SJCRH30 (cell line): ENCODE measurements at places on chromosomes 6 and 20. TPM values are rescaled to one million over a fixed set of nuclear protein-coding genes. Genes with fewer than 3 reads are reported as not detected.
A peak's percentile ranks its signal among the peaks of the same experiment; 100 is the strongest.

ZC3H12D gene
- not detected in 2 replicates for total RNA-seq

LRRC73 gene
- 0.14 TPM in 1 of 2 replicates, not detected in the other for total RNA-seq

MAFB gene
- total RNA-seq: not detected in 2 replicates

SMOC2 gene
- not detected in 2 replicates for total RNA-seq

LGSN gene
- not detected in 2 replicates for total RNA-seq

PTCHD4 gene
- total RNA-seq: 0.28 and 0.38 TPM in 2 replicates

PSMB1 gene
- 410 and 446 TPM in 2 replicates for total RNA-seq

EYS gene
- total RNA-seq: not detected in 2 replicates

ABHD16B gene
- total RNA-seq: not detected in 2 replicates

OPN5 gene
- total RNA-seq: not detected in 2 replicates

GPR63 gene
- total RNA-seq: 8.7 and 9.8 TPM in 2 replicates

SLC4A11 gene
- 12.1 and 16.4 TPM in 2 replicates for total RNA-seq

CABLES2 gene
- 12.9 and 13.0 TPM in 2 replicates for total RNA-seq

SRSF12 gene
- total RNA-seq: 8.3 and 10.0 TPM in 2 replicates

CLPSL1 gene
- not detected in 2 replicates for total RNA-seq

HLA-DMA gene
- 0.14 and 0.51 TPM in 2 replicates for total RNA-seq

MMP24 gene
- not detected in 2 replicates for total RNA-seq

GRCh38 chr6:41967312-41968287, 26.0 kb upstream of the CCND3 start:
- H3K27me3 ChIP-seq: no peaks in the 10 kb centered on the region
- H3K36me3 ChIP-seq: no peaks in the 10 kb centered on the region
- peak overlapping the region; percentile 37 for H3K27ac ChIP-seq
- H3K4me3 ChIP-seq: no peak overlapping the region
- DNase-seq: no peak

GRCh38 chr6:25280344-25281074, 1.3 kb downstream of the CARMIL1 start:
- no peaks in the 10 kb centered on the region for H3K4me1 ChIP-seq
- DNase-seq: no peak
- no peaks in the 10 kb centered on the region for H3K27me3 ChIP-seq
- no peaks in the 10 kb centered on the region for H3K36me3 ChIP-seq
- no peak overlapping the region for H3K27ac ChIP-seq
- no peak overlapping the region for H3K4me3 ChIP-seq

GRCh38 chr20:57393321-57394120, 2.3 kb downstream of the RBM38 start:
- H3K4me1 ChIP-seq: peaks cover 57% of the 10 kb centered on the region
- peaks cover 46% of the 10 kb centered on the region for H3K36me3 ChIP-seq
- no peaks in the 10 kb centered on the region for H3K27me3 ChIP-seq
- peak; percentile 51 for DNase-seq
- peak overlapping the region; percentile 48 for H3K27ac ChIP-seq

GRCh38 chr20:46963196-46963529, 68.5 kb downstream of the EYA2 start:
- peak; percentile 97 for DNase-seq
- H3K27ac ChIP-seq: peak overlapping the region; percentile 50
- no peaks in the 10 kb centered on the region; the same call in 1 of the 2 replicates for H3K36me3 ChIP-seq
- H3K27me3 ChIP-seq: no peaks in the 10 kb centered on the region

DNA sequence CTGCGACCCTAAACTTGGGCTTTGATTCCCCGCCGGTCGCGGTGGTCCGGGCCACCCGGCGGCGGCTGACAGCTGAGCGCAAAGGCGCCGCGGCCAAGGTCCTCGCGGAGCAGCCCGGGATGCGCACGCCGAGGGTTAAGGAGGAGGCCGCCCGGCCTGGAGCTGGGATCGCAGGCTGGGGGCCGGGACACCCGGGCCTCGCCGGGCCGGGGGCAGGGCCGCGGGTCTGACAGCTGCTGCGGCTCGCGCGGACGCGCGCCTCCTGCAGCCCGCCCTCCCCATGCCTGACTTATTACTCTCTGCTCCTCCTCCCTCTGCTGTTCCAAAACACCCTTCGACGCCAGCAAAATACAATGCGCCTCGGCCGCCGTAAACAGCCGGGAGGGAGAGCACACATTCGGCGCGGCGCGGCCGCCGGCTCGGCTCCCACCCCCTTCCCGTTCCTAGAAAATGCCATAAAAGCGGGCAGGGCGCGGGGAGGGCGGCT, 746 bp downstream of the BACH2 start:
- H3K4me1 ChIP-seq: no peaks in the 10 kb centered on the region
- peak; percentile 80 for DNase-seq
- no peaks in the 10 kb centered on the region for H3K27me3 ChIP-seq
- peak overlapping the region; percentile 45 for H3K27ac ChIP-seq
- H3K36me3 ChIP-seq: no peaks in the 10 kb centered on the region

DNA sequence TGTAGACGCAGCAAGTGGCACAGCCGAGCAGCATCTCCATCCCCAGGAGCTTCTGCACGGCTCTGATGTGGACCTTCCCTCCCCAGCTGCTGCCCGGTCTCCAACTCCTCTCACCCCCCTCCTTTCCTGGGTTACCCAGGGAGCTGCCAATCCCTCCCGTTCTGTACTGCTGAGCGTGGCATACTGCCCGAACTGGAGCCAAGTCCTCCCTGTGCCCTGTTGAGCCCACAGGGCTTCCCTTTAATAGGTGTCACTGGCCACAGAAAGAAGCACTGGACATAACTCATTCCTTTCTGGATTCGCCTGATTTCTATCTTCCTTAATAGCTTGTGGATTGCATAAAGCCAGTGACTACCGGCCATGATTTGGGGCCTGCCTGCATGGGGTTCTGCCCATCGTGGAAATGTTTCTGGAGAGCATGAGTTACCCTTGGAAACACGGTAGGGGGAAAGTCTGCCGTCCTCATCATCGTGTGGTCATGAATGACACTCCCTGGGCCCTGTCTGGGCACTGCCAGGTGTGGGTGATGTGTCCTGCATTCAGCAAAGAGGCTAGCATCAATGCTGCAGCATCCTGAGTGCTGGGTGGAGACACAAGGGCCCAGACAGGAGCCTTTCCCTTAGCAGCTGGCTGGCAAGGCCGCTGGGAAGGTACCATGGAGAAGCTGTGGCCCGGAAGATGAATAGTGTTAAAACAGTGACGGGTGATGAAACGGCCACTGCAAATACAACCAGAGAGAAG, 189.7 kb downstream of the SYNDIG1 start:
- no peak overlapping the region for H3K4me3 ChIP-seq
- H3K36me3 ChIP-seq: no peaks in the 10 kb centered on the region
- no peak overlapping the region for H3K27ac ChIP-seq
- H3K27me3 ChIP-seq: no peaks in the 10 kb centered on the region

- no peaks in the 10 kb centered on the region for H3K36me3 ChIP-seq
- no peaks in the 10 kb centered on the region for H3K4me1 ChIP-seq
- H3K4me3 ChIP-seq: no peak overlapping the region
Measured at GRCh38 chr6:63793465-63794137, 158.0 kb downstream of the PHF3 start.

- H3K4me3 ChIP-seq: no peak overlapping the region
Measured at GRCh38 chr6:15776458-15776980, 113.7 kb upstream of the DTNBP1 start.

- H3K4me3 ChIP-seq: no peak overlapping the region
- no peak overlapping the region for H3K27ac ChIP-seq
- H3K27me3 ChIP-seq: no peaks in the 10 kb centered on the region
- no peak for DNase-seq
- no peaks in the 10 kb centered on the region for H3K4me1 ChIP-seq
Measured at GRCh38 chr6:10884245-10884972, 2.4 kb upstream of the SYCP2L start.

DNA sequence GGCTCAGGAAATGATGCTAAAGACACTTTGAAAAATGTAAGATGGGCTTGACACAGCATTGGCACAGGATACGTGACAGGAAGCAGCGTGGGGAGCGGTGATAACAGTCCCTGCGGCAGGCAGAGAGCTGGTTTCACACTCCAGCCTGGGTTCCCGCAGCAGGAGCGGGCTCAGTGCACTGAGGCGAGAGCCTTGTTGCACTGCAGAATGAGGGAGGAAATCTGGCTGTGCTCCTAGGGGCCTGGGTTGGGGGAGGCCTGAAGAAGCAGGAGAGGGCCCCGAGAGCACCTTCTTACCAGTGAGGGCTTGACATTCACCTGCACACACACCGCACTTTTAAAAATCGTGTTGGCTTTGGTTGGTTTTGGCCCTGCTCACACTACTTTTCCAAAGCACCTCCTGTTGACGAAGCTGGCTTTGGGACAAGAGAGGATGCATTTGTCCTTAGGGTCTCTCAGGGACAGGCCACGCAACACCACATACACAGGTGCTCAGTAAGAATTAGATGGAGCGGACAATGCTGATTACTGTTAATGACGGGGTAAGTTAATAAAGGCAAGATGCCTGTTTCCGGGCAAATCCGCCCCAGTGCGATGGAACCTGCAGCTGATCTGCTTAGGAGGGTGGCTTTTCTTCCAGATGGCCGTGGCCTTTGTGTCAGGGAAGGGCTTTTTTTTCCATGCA, 49.4 kb upstream of the ARMC2 start:
- no peaks in the 10 kb centered on the region for H3K36me3 ChIP-seq
- H3K4me3 ChIP-seq: no peak overlapping the region
- H3K4me1 ChIP-seq: peaks cover 16% of the 10 kb centered on the region
- no peak overlapping the region for H3K27ac ChIP-seq

GRCh38 chr6:18596531-18596835, 209.3 kb downstream of the RNF144B start:
- H3K27me3 ChIP-seq: no peaks in the 10 kb centered on the region
- peaks cover 3% of the 10 kb centered on the region for H3K4me1 ChIP-seq
- H3K4me3 ChIP-seq: no peak overlapping the region
- no peak for DNase-seq

DNA sequence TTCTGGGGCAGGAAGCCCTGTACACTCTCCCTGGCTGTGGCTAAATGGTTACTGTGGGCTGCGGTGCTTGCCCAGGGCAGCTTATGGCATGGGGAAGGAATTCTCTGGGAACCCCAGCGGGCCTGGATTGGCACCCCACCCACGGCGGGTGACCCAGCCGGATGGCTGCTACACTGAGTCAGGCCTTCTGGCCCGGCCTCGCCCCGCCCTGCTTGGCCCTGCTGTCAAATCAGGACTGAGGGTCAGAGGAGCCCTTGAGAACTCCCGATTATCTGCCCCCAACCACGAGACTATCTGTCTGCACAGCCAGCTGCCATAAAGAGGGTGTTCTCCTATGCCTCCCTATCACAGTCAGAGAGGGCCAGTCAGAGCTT, 7.3 kb upstream of the ITPR3 start:
- H3K27ac ChIP-seq: no peak overlapping the region
- H3K27me3 ChIP-seq: peaks cover 8% of the 10 kb centered on the region
- DNase-seq: no peak
- H3K4me1 ChIP-seq: no peaks in the 10 kb centered on the region
- H3K4me3 ChIP-seq: no peak overlapping the region
- no peaks in the 10 kb centered on the region for H3K36me3 ChIP-seq

DNA sequence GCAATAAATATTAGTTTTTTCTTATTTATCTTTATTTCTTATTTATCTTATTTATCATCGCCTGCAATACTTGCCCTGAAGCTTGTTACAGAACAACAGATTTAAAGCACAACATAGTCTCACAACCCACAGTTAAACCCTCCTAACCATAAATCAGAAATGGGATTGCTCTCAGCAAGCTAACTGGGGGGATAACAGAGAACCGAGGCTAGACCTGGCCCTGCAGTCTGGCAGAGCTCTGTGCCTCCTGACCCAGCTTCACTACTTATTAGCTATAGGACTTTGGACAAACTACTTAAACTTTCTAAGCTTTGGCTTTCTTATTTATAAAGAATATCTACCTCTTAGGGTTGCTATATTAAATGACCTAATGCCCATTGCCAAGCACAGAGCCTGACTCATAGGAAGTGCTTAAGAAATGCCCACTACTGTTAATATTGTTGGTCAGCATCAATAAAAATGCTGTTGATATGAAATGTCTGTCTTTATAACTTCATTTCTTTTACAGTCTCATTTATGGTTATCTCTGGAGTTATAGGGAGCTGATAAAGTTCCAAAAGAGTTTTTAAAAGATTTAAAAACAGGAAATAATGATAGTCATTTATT, 87.9 kb upstream of the BEND6 start:
- H3K27me3 ChIP-seq: no peaks in the 10 kb centered on the region
- no peak overlapping the region for H3K27ac ChIP-seq
- H3K4me1 ChIP-seq: peaks cover 34% of the 10 kb centered on the region
- no peak for DNase-seq
- H3K4me3 ChIP-seq: no peak overlapping the region

- no peaks in the 10 kb centered on the region for H3K27me3 ChIP-seq
- no peak for DNase-seq
- H3K36me3 ChIP-seq: no peaks in the 10 kb centered on the region
Measured at GRCh38 chr6:11146117-11146826, 34.7 kb upstream of the ERVFRD-1 start.

DNA sequence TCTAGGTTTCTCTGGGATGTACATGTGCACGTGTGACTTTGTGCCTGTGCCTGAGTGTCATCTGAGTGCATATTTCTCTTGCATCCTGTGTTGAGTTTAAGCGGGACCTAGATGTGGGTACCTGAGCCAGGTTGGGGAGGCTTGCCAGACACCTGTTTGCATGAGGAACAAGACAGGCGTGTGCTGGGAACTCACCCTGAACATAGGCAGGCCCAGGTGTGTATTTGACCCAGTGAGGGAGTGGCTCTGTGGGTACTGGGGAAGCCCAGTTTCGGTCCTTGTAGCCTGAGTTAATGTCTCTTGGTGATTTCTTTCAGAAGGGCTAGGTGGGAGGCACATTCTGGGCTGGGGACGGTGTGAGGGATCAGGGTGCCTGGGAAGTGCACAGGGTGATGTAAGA, 98.6 kb downstream of the TMEM170B start:
- no peak overlapping the region for H3K4me3 ChIP-seq
- H3K4me1 ChIP-seq: peaks cover 3% of the 10 kb centered on the region; the same call in 1 of the 2 replicates
- no peaks in the 10 kb centered on the region for H3K27me3 ChIP-seq
- H3K36me3 ChIP-seq: no peaks in the 10 kb centered on the region

GRCh38 chr6:37619641-37620040, 78.0 kb downstream of the MDGA1 start:
- no peak overlapping the region for H3K27ac ChIP-seq
- DNase-seq: no peak
- H3K36me3 ChIP-seq: no peaks in the 10 kb centered on the region
- peaks cover 11% of the 10 kb centered on the region for H3K4me1 ChIP-seq

- no peaks in the 10 kb centered on the region for H3K36me3 ChIP-seq
- no peak overlapping the region for H3K27ac ChIP-seq
- no peaks in the 10 kb centered on the region for H3K4me1 ChIP-seq
- H3K4me3 ChIP-seq: no peak overlapping the region
Measured at GRCh38 chr20:51750037-51750769, 18.0 kb downstream of the ATP9A start.

- no peak overlapping the region for H3K27ac ChIP-seq
- H3K27me3 ChIP-seq: no peaks in the 10 kb centered on the region
- no peaks in the 10 kb centered on the region for H3K36me3 ChIP-seq
- DNase-seq: no peak
- H3K4me1 ChIP-seq: peaks cover 3% of the 10 kb centered on the region
- no peak overlapping the region for H3K4me3 ChIP-seq
Measured at GRCh38 chr6:51062166-51062722, 243.6 kb downstream of the TFAP2B start.

DNA sequence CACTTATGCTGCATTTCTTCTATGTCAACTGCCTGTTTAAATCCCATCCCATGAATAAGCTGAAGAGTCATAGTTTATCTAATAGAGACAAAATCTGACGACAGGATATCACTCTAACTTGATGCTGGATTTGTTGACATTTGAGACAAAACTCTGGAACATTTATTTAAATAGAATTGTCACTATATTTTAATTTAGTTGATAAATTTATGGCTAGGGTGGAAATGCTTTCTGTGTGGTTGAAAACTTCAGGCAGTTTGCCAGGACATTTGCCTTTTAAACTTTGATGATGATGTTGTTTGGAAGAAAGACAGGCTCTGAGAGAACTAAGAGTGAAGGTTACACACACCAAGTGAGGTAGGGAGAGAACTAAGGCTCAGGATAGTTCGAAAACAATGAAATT, 68.1 kb downstream of the GJA1 start:
- H3K36me3 ChIP-seq: no peaks in the 10 kb centered on the region
- H3K4me3 ChIP-seq: no peak overlapping the region
- no peak for DNase-seq
- H3K27ac ChIP-seq: no peak overlapping the region
- no peaks in the 10 kb centered on the region for H3K27me3 ChIP-seq
